Activated T-cell treated with anti-CD3 and anti-CD28 coated beads, Interleukin-2, amount 50 U/mL, for 4 hours (primary cell): ENCODE measurements at places on chromosomes 3 and 15.

- DNase-seq = no peak
These were observed 57.4 kb downstream of the PRICKLE2 start for GRCh38 chr3:64167868-64168267.

DNA sequence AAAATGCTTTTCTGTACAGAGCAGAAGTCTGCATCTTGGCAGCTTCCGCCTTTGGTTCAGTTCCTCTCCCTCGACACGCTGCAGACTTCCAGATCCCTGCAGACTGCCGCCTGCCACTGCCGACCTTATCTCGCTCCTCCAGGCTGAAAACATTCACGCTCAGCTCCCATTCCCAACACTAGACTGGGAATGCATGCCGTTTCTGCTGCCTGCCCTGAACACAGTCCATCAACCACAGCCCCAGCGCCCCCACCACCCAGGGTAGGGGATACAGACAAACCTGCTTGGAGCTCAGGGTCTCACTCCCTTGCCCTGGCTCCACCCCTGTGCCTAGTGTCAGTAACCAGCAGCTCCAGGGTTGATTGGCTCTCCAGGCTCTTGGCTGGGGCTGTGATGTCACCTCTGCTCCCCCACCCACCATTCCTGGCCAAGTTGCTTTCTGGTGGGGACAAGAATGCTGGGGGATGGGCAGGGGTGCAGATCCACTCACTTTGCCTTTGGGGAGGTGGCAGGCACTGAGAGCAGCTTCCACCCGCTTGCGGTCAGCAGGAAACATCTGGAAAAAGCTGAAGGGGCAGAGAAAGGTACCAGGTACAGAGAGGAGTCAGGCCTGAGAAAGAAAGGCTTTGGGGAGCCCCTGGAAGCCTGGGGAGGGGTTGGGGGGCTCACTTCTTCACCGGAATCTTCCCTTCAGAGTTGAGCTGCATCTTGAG, 6.1 kb downstream of the PLCB2 start:
- no peak for DNase-seq

DNA sequence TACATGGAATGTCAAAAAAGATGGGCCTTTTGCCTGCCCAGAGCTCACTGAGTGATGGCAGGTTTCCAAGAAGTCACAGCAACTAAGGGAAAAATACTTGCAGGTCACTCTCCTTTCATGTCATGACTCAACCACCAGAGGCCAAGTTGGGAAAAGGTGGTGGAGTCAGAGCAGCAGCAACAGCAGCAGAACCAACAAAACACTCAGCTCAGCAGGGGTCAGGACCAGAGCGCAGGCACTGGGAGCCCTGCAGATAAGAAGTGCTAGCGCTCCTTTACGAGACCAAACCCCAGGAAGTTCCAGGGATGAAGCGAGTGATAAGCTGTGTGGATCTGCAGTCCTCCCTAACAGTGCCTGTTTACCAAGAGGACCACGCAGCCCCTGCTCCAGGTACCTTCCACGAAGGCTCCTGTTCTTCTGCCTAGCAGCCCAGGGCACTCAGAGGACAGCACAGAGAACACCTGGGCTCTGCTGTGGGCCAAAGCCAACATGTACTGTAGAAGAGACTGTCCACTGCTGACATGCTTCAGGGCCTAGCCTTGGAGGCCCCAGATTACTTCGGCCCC, 26.0 kb downstream of the POC1A start:
- no peak for DNase-seq

GRCh38 chr3:94009608-94010007, 18.8 kb downstream of the STX19 start:
- DNase-seq = no peak

- DNase-seq = no peak
These were observed 930.8 kb upstream of the CFAP20DC start for GRCh38 chr3:59980576-59980975.

DNA sequence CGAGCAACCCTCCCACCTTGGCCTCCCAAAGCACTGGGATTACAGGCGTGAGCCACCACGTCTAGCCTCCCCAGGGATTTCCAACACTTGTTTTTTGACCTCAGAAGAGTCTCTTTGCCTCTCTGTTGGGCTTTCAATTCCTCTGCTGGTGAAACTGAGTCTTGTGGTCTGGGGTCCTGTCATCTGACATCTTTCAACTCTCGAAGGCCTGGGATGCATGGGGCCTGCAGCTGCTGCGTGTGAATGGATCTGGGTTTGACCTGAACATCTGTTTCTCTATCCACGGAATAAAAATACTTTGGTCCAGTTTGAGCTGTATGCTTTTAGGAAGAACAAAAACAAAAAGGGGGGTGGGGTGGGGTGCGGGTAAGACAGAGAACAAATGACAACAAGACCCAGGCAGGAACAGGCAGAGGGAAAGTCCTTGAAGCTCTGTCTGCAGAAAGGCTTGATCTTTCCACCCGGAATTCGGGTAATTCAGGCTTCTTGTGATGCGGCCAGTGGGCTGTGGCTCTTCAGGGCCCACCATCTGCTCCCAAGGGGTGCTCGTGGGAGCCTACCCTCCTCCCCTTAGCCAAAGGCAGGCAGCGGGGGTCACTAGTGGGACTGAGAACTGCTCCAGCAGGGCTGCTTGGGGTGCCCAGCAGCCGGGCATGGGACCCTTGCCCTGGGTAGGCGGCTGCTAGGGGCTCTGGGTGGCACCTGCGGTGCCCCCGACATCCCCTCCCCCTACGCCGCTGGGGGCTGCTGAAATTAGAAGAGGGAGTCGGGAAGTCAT, 71.5 kb downstream of the SLC12A8 start:
- no peak for DNase-seq

GRCh38 chr3:197417441-197417840, 119.0 kb upstream of the DLG1 start:
- no peak for DNase-seq

- DNase-seq = no peak
These were observed 181.5 kb upstream of the ICE2 start for GRCh38 chr15:60660290-60661051.

- no peak for DNase-seq
These were observed 172.6 kb upstream of the PPP2R3A start for GRCh38 chr3:135792858-135793475.

GRCh38 chr3:133040696-133041523, 2.7 kb downstream of the TMEM108 start:
- no peak for DNase-seq

DNA sequence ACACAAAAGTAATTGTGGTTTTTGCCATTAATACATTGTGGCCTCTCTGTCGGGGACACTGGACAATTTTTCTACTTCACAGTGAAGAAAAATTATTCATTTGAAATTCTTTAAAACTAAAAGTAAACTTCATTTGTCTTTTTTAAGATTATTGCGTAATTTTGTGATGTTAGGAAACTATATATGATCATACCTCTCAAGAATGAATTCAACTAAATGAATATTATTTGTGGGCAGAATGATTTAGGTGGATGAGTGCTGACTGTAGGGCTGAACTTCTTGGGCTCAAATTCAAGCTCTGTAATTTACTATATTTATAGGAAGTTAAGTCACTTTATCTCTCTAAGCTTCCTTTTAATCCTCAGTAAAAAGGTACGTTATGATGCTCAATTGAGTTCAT, 441.2 kb downstream of the ROBO1 start:
- no peak for DNase-seq

DNA sequence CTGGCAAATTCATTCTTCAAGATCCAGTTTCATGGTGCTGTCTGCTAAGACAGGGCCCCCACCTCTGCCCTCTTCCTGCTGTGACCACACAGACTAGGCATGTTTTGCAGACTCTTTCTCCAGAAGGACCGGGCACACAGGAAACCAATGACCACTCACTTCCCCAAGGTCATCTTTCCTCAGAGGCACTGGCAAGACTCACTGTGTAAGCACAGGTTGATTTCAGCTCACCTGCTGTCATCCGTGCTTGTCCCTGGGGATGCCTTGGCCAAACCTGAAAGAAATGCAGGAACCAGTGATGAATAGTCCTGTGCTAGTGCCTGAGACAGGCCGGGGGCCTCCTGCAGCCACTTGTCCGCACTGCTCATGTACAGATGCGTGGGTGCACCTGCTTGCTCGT, 33.5 kb downstream of the ALS2CL start:
- no peak for DNase-seq

DNA sequence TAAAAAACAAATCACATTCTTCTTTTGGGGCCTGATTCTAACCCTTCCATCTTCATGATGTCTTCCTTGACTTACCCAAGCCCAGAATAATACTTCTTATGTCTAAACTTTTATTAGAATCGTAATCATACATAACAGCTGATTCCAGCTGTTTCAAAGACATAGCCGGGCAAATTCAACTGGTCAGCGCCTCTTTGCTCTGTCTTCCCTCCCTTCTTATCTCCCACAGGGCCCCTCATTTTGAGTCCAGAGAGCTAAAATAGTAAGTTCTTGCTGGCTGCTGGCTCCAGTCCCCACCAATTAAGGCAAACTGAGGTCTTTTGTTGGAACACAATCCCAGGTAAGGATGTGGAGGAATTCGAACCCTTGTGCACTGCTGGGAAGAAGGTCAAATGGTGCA, 108.6 kb downstream of the ADCY5 start:
- no peak for DNase-seq

DNA sequence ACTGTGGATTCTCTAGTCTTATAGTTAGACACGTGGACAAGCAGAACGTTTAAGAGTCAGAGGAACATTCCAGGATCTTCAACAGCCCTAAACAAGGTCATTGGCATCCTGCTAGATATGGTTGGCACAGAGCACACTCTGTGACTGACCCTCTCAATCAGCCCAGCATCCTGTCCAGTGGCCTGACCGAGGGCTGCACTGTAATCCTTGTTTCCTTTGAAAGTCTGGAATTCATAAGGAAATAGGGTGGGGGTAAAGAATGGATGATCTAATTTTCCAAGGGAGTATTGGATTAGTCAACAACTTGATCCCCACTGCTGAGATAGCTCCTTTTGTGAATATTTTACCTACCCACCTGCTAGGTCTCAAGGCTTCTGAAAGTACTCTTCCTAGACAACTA, 94.5 kb upstream of the DLG1 start:
- DNase-seq = no peak

GRCh38 chr3:66822186-66823008, 175.7 kb upstream of the KBTBD8 start:
- peak; percentile 63 for DNase-seq

- no peak for DNase-seq
These were observed 11.8 kb downstream of the KLF13 start for GRCh38 chr15:31338318-31338878.

DNA sequence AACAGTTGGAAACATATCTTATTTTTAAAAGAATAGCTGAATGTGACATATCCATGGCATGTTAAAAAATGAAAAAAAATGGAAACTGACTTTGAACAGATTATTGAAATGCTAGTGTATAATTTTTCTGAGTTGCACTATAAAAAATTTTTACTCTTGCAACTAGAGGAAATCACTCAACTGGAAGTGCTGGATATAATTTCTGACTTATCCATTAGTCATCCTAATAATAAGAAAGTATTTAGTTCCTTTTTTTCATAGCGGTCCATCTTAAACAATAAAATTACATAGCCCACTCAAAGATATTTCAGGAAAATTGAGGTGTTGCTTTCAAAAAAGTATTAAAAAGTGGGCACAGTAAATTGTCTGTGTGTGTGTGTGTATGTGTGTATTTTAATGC, 80.7 kb downstream of the MBNL1 start:
- DNase-seq = no peak

DNA sequence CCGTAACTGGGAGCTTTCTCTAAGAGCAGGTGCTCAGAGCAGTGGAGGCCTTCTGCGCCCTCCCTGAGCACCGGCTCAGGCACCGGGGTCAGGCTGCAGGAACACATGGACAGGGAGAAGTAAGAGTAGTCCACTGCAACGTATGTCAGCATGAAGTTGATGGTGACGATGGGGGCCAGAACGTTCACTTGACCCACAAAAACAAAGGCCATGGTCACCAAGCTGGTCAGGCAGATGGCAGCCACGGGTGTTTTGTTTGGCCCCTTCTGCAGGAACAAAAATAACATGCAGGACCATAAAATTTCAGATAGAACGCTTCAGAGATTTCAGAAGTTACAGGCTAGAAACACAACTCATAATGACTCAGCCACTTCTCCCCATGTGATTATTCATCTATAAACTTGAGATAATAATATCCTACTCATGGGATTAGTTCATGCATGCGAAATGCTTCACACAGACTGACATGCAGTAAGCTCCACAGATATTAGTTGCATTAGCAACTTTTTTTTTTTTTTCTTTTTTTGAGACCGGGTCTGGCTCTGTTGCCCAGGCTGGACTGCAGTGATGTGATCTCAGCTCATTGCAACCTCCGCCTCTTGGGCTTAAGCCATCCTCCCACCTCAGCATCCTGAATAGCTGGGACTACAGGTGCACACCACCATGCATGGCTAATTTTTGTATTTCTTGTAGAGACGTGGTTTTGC, 52.2 kb upstream of the HEG1 start:
- DNase-seq = no peak

GRCh38 chr15:71804226-71804625, 6.1 kb upstream of the NR2E3 start:
- no peak for DNase-seq

DNA sequence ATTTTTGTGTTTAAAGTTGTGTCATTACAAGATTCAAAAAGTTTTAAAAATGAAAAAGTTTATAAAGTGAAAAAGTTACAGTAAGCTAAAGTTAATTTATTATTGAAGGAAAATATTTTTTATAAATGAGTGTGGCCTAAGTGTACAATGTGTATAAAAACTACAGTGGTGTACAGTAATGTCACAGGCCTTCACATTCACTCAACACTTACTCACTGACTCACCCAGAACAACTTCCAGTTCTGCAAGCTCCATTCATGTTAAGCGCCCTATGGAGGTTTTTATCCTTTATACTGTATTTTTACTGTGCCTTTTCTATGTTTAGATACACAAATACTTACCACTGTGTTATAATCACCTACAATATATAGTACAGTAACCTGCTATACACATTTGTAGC, 76.3 kb downstream of the DTWD1 start:
- no peak for DNase-seq

GRCh38 chr3:43455233-43455632, 166.6 kb downstream of the ANO10 start:
- DNase-seq = no peak

DNA sequence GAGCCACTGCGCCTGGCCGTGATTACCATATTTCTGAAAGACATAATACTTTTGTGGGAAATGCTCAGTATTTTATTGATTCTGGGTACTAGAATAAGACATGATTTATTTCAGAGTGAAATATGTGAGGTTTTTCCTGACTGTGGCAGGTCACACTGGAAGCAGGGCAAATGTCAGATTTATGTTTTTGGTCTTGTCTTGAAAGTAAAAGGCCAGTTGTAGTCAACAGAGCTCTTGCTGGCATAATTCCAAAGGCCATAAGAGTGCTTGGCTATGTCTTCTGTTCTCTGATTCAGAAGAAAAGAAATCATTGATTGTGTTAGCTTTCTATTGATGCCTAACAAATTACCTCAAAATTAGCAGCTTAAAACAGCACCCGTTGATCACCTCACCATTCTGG, 176.4 kb downstream of the TJP1 start:
- no peak for DNase-seq

DNA sequence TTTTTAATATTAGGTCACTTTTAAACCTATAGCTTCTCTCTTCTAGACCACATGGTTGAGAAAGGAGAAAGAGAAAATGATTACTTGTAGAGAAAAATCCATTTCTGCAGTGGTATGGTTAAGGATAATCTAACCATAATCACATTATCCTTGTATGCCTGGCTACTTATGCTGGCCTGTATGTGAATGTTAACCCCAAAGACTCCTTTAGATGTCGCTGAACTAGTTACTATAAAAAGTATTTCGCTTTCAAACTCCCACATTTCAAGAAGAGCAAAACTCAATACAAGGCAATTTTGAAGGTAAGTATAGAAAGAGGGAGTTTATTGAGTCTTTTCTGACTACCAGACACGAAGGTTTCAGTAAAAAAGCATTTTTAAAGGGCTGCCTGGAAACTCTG, 2.2 kb downstream of the KCTD6 start:
- DNase-seq = no peak

GRCh38 chr15:93583968-93584367, 495.0 kb upstream of the RGMA start:
- DNase-seq = no peak
